Smooth muscle cell of trachea (primary cell): ENCODE measurements at places on chromosomes 6 and 20. TPM values are rescaled to one million over a fixed set of nuclear protein-coding genes. Genes with fewer than 3 reads are reported as not detected.

CDK5RAP1 gene
- 18.9 and 23.7 TPM in 2 replicates for total RNA-seq

WFDC10B gene
- not detected in 2 replicates for total RNA-seq

IRAK1BP1 gene
- total RNA-seq: 3.8 and 5.4 TPM in 2 replicates

PXT1 gene
- not detected in 2 replicates for total RNA-seq

GRM1 gene
- total RNA-seq: under 0.01 TPM in 2 replicates

LY6G6D gene
- total RNA-seq: not detected in 2 replicates

TNFRSF21 gene
- total RNA-seq: 10.5 and 28.3 TPM in 2 replicates

CYP21A2 gene
- 0.17 and 0.44 TPM in 2 replicates for total RNA-seq

CRISP3 gene
- not detected in 2 replicates for total RNA-seq

CRYBG1 gene
- 12.6 and 15.6 TPM in 2 replicates for total RNA-seq

CYP24A1 gene
- total RNA-seq: not detected in 2 replicates

RNASET2 gene
- 19.6 and 57.4 TPM in 2 replicates for total RNA-seq

TMC2 gene
- not detected in 2 replicates for total RNA-seq

PPIL6 gene
- total RNA-seq: 2.2 and 3.8 TPM in 2 replicates
